ENCODE measurements at places on chromosomes 4 and X.

DNA sequence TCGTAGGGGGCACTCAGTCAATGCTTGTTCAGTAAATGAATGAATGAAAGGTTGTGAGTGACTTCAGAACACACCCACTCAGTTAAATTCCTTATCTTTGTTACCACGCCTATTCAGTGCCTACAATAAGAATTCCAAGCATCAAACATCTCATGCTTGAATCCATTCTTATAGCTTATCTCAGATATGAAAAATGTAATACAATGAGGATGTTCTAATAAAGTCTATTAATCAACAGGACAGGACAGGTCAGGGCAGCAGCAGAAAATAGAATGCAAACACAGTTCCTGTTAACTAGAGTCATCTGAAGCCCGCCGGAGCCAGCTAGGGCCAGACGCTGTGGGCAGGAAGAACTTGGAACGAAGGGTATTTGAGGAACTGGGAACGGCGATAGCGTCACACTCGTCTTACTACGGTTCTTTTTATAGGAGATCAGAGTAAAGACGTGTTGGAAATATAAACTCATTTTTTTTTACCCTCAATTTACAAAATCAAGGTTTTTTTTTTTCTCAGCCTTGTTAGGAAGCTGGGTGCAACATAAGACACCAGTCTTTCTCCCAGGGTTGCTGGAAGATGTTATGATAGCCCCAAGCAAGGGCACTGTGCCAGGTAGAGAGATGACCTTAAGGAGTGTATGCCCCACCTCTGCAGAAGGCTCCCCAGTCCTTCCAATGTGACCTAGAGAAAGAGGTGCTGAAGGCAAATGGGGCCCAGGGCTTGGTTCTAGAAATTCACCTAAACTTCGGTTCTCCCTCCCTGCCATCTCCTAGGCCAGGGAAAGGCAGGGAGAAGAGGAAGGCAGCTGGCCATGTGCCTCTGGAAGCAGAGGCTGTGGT, 48.3 kb downstream of the SEL1L3 start:
- DNase-seq, result no peak

DNA sequence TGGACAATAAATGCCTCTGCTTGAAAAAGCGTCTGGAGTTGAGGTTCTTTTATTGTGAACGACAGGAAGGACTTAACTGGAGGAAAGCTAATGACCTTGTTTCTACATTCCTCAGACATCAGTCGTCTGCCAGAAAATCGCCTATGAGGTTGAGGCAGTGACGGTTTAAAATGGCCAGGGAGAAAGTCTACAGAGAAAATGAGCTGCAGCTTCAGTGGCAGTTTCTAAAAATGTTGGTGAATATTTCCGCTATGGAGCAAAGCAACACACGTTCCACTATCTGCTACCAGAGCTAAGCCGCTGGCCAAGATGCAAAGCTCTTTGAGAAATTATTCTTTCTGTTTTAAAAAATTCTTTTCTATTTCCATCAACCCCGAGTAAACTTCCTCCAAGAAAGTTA, 116.9 kb upstream of the GALNT7 start:
- no peak for DNase-seq

DNA sequence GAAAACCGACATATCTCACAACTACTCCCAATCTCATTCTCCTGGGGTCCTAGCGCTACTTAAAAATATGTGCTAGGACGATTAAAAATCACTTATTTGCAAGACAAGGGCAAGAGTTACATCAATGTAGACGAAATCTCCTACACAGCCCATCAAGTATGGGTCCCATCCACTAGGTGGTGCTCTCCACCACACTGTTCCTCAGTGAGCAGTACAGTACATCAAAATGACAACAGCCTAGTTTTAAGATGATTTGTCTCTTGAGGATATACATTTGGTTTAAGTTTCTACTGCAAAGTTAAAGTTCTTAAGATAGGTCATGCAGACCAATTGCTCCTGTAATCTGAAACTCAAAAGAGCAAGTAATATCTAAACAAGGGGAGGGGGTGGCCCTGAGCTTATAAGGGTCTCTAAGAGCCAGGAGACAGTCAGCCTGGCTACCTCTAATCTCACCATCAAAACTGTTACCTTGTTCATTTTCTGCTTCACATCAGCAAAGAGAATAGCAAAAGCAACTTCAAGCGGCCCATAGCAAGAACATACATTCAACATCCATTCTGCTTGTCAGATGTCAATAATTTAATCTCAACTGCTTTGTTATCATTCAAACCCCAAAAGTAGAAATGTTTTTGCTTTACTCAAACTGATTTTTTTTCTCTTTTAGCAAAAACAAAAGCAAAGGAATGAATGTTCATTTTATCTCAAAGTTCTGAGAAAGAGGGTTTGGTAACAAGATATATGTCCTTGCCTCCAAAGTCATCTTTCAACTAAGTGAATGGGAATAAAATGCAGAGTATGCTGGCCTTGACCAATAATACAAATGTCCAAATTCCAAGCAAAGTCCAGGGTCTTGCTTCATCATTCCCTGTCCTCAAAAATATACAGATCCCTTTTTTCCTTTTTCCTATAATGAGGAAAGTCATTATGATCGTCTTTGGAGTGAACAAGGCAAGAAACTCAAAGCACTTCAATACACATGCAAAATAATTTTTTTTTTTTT, 53.1 kb downstream of the STX18 start:
- no peak for DNase-seq

- no peak for DNase-seq
Measured at GRCh38 chr4:109179061-109179460, 123.4 kb downstream of the COL25A1 start.

- no peak for DNase-seq
Measured at GRCh38 chr4:138696058-138696457, 319.5 kb upstream of the NOCT start.

DNA sequence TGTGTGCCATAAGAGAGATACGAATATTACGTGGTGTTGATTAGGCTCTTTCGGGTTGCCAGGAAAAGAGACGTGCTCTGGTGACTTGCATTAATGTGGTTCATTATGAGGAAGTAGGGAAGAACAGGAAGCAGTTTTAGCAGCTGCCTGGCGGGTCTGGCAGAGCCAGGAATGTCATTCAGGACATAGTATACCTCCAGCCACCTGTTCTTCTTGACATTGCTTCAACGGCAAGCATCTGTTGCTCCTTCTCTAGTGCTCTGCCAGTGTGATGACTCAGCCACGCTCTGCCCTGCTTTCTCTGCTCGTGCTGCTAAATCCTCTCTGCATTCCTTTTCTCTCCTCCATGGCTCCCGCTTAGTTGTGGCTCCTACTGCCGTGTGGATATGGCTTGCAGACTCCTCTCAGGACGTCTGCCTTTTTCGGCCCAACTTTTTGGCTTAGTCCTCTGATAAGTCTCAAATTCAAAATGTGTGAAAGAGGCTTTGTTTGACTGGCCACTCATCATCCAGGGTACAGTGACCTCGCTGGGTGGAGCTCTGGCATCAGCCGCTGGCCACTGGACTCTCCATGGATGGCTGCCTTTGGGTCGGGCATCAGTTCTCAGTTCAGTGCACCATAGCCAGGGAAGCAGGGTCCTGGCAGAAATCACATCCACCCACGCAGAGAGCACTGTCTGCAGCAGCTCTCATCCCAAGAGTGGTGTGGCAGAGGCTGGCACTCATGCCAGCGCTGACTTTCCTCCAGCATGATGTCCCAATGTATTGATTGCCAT, 89.3 kb upstream of the KLF3 start:
- DNase-seq, result no peak

- no peak for DNase-seq
Measured at GRCh38 chrX:144616317-144616716, 631.0 kb upstream of the SPANXN1 start.

- no peak for DNase-seq
Measured at GRCh38 chr4:68951078-68951805, at the start of gene UGT2A3. Gene UGT2A3, minus strand, starts transcription at chr4:68951804. Its CDS starts 44 bp downstream, at chr4:68951760.

GRCh38 chr4:143140696-143141095, 44.0 kb upstream of the USP38 start:
- DNase-seq, result no peak

GRCh38 chr4:128387600-128388351, 100.2 kb upstream of the PGRMC2 start:
- no peak for DNase-seq

DNA sequence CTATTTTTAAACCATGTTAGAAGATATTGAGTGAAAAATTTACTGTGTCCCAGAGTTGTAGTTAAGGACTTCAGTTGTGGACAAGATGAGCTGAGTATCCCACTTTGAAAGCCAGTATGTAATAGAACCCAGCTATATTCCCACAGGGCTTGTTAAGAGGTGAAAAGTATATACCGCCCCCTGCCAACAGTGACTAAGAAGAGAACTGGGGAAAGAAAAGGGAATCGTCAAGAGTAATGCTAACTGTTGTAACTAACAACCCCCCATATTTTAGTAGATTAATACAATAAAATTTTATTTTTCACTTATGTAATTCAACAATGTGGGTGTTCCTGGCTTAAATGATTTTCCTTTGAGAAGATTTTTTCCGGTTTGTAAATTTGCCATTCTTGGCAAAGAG, 250.4 kb upstream of the GIMD1 start:
- DNase-seq, result no peak

Measured in urinary bladder (tissue), 4 donors.